Stimulated activated CD4-positive, alpha-beta T cell treated with anti-CD3 and anti-CD28 coated beads, Interleukin-2, amount 100 ng/mL, for 4 hours (primary cell): ENCODE measurements at places on chromosomes 6 and 20.

GRCh38 chr6:84260196-84260595 lies 32.8 kb upstream of the CEP162 start:
- DNase-seq, result no peak

- DNase-seq, result no peak
Measured at GRCh38 chr6:83824388-83824801, 28.8 kb upstream of the RIPPLY2 start.

GRCh38 chr6:14759976-14760672 lies 485.7 kb upstream of the JARID2 start:
- no peak for DNase-seq

DNA sequence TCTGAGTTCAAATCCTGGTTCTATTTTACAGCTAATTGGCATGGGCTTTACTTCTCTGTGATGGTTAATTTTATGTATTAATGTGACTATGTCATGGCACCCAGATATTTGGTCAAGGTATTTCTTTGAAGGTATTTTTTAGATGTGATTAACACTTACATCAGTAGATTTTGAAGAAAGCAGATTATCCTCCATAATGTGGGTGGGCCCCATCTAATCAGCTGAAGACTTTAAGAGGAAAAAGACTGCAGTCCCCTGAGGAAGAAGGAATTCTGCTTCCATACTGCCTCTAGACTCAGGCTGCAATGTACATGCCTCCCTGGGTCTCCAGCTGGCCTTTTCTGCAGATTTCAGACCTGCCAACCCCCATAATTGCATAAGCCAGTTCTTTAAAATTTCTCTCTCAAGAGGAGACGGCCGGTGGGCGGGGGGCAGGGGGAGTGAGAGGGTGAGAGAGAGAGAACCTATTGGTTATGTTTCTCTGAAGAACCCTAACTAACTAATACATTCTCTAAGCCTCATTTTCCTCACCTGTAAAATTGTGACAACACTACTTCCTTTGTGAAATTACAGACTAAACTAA lies 338.2 kb upstream of the PRDM1 start:
- DNase-seq, result no peak

- DNase-seq, result no peak
Measured at GRCh38 chr20:38001981-38002380, 31.3 kb downstream of the TTI1 start.

GRCh38 chr6:43062818-43063217 lies 3.4 kb downstream of the KLC4 start:
- no peak for DNase-seq

- no peak for DNase-seq
Measured at GRCh38 chr6:154956771-154957522, 38.2 kb upstream of the TIAM2 start.

GRCh38 chr6:106560996-106561685 lies 68.2 kb downstream of the RTN4IP1 start:
- DNase-seq, result no peak

DNA sequence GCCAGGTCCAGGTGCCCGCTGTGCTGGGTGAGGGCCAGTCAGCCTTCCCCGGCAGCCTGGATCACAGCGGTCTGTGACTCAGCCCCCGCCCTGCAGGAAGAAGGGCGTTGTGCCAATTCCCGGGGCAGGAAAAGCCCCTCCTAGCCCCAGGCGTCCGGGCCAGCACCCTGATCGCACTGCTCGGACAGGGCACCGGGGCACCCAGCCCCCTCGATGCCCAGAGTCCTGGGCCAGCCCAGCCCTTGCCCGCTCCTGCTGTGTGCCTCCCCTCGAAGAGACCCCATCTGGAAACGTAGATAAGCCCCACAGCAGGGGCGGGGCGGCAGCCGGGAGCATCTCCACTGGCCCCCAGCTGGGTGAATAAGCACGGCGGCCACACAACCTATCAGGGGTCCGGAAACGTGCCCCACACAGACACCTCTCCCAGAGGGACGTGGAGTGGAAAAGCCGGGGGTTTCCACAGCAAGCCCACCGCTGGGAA lies 9.9 kb downstream of the LAMA5 start:
- DNase-seq, result no peak

DNA sequence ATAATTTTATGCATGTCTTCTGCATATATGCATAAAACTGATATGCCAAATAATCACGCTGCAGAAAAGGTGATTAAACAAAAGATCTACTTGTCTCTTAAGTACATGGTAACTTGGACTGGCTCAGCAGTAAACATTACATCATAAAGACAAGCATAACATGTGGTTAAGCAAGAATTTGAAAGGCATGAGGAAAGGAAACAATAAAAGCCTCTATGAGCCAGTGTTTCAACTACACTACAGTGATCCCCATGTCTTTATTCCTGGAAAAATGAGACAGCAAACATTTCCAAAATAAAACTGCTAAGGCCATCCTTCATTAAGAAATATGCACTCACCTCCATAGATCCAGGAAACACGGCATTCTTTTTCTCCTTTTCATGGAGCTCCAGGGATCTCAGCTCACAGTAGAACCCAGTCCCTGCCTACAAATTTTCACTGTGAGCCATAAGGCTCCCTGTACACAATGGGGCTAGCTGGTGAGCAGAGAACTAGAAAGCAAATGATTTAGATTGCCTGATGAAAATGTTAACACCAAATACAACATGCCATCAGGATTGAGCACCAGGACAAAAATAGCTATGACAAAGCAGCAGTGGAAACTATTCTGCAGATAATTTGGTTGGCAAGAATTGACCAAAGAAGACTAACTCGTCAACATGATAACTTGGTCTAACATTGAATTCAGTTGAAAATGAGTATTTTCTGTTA lies 156.1 kb downstream of the COL21A1 start:
- no peak for DNase-seq

DNA sequence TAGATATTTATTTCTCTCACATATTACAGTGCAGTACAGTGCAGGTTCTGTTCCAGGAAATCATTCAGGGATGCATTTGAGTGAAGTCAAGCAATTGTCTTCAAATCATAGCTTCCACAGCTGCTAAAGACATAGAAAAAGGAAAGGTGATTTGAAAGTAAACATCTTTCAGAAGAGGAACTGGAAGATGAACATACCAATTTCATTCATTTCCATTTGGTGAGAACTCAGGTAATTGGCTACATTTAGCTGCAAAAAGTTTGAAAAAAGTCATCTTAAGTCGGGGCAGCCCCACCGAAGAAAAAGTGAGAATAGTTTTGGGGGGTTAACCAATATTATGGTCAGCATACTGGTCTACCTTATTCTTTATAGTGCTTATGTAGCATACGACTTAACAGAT lies 61.4 kb upstream of the IL20RA start:
- no peak for DNase-seq

GRCh38 chr6:130525408-130525807 lies 159.6 kb downstream of the TMEM200A start:
- DNase-seq, result no peak

- peak; percentile 28 for DNase-seq
Measured at GRCh38 chr6:132813173-132813856, 1.1 kb upstream of the RPS12 start.

DNA sequence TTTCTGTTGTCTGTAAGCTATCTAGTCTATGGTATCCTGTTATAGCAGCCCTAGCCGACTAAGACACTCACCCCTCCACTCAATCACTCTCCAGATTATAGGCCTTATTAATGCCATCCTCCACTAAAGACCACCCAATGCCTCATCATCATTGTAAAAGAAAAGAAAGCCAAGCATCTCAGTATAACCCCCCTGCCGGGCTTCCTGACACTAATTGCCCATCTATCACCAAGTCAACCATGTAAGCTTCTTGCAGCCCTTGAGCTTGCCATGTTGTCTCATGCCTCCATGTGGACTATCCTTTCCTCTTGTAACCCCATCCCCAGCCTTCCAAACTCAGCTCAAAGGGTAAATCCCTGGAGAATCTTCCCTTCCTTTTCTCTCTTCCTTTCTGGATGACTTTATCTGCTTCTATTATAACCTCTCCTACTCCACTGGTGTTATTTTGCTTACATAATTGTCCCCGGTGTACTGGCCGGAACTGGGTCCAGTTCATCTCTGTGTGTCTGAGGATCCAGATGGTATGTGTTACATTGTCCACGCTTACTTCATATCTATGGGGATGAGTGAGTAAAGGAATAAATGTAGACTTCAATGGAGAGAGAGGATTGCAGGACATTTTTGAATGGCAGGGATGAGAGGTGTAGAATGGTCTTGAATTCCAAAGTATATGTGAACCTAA lies 202.9 kb upstream of the SOX4 start:
- DNase-seq, result no peak

DNA sequence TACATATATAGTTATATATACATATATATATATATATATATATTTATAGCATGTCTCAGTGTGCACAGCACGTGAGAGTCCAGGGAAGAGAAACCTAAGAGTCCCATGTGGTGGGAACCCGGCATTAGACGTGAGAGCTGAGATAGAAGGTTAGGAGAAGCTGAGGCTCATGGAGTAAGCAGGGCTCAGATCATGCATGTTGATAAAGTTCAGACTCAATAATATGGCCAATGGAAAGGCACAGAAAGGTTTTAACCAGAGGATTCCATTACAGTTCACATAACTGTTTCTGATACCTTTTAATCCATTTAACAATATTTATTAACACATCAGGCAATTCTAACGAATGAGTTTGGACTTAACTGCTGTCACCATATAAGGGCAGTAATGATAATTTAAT lies 143.4 kb downstream of the MYB start:
- no peak for DNase-seq

DNA sequence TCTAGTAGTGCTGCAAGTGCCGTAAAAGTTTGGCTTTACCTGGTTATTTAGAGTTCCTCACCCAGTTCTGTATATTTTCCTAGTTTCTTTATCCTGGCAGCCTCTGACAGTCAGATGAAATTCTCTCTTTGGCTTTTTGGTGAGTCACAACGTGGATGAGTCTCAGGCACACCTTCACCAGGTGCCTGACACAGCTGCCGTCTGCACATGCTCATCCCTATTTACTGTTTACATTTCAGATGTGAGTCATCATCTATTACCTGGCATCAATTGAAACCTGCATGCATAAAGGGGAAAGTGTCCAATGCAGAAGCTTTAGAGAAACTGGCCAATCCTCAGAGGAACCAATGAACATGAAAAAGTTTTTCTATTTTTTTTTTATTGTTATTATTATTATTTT lies 33.3 kb upstream of the ADGRF4 start:
- no peak for DNase-seq

- DNase-seq, result no peak
Measured at GRCh38 chr6:118504611-118505010, 43.5 kb upstream of the PLN start.

DNA sequence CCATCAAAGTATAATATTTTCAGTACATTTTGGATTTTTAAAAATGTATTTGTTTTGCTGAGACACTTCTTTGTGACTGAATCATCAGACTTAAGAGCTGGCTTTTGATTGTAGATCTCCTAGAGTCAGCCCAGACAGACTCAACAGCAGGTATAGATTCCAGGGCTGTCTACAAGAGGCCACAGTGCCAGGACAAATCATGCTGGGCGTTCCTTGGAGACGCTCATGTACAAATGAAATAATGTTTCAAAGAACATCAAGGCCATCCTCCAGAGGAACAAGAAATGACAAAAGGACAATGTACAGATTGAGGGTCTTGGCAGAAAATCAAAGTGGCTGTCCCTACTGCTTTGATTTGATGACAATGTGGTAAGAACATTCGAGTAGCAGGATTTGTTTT lies 369.3 kb downstream of the GRIK2 start:
- DNase-seq, result no peak

- no peak for DNase-seq
Measured at GRCh38 chr20:9945408-9945807, 89.4 kb upstream of the ANKEF1 start.

DNA sequence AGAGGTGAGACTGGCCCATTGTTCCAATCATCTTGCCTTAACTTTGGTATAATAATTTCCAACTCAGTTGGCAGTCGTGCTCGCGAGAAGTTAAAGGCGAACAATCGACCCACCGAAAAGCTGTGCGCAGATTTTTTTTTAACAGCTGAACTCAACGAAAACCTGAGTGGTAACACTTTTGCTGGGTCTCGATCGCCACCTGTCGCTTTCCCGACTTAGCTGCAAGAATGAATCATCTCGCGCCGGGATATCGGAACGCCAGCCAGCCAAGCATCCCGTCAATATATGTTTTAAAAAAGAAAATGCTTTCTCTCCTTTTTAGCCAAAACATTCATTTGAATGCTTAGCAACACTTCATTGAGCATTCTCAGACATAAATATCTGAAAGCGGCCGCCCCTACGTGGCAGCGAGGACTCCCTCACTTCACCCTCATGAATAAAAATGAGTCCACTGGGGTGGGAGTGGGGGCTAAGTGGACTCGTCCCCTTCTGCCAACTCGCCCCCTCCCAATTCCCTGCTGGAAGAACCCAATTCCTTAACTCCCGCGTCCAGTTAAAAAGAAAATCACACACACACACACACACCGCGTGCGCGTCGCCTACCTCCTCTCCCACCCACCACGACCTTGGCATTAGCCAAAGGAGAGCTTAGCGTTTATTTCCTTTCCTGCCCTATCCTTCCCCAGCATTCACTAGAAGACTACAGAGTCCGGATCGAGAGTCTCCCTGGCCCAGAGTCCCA lies 1.5 kb downstream of the COL12A1 start:
- no peak for DNase-seq

GRCh38 chr6:39684790-39685488 lies 40.3 kb downstream of the KIF6 start:
- DNase-seq, result no peak

DNA sequence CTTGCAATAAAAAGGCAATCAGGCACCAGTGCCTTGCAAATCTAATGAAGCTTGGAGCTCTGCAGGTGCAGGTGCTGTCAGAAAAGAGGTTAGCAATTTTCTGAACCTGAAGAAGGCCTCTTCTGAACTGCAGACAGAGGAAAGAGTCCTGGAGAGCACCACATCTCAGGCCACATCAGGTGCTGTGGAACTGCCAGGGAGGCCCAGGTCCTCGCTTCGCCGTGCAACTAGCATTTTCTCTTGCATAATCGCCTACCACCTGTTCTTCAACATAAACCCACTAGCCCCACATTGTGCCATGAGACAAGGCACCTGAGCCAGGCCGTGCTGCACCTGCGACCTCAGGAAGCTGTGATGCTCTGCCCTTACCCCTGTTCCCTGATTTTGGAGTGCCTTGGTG lies 187.6 kb downstream of the DTNBP1 start:
- DNase-seq, result no peak

GRCh38 chr6:11653028-11653583 lies 115.6 kb downstream of the TMEM170B start:
- DNase-seq, result peak; percentile 48

DNA sequence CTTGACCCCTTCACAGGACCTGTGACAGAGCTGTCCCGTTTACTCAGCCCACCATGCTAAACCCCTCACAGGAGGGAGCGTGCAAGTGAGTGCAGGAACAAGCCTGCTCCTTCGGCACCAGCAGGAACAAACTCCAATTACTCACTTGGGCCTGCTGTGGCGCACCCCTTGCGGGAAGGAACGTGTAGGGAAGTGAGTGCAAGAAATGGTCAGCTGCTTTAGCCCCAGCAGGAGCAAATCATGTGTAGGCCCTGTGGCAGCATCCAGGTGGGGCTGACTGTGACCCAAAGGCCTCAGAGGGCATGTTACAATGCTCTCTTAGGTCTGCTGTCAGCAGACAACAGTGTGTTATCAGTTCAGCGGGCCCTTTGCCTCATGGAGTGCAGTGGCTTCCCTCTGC lies 574.4 kb downstream of the PRKN start:
- DNase-seq, result no peak

- no peak for DNase-seq
Measured at GRCh38 chr6:151498327-151498726, 4.5 kb downstream of the CCDC170 start.

- DNase-seq, result no peak
Measured at GRCh38 chr20:36646678-36647077, 682 bp upstream of the SLA2 start.

GRCh38 chr6:5337573-5337972 lies 76.3 kb downstream of the FARS2 start:
- no peak for DNase-seq
